Activated CD4-positive, alpha-beta T cell treated with anti-CD3 and anti-CD28 coated beads, Interleukin-2, Interleukin-6, amounts not matched to agents 100 ng/mL and 50 ng/mL, durations not matched to agents 16 hours and 8 hours (primary cell): ENCODE measurements at places on chromosomes 7 and 10.
A peak's percentile ranks its signal among the peaks of the same experiment; 100 is the strongest.

DNA sequence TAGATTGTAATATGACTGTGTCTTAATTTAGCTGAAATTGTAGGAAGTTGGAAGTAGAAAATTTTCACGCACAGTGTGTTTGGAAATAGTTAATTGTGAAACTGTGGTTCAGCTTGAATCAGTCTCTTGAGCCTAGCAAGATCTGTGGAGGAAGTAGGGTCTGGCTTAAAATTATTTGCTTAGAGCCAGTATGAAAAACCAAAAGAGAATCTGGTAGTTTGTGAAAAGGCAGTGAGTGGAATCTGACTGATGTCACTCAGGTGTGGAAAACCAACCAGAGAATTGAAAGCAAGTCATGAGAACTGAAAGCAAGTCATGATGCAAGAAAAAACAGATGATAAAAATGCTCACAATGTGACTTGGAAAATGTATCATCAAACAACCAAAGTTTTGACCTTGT is 11.5 kb downstream of the LIPJ start:
- peak; percentile 2 for DNase-seq

DNA sequence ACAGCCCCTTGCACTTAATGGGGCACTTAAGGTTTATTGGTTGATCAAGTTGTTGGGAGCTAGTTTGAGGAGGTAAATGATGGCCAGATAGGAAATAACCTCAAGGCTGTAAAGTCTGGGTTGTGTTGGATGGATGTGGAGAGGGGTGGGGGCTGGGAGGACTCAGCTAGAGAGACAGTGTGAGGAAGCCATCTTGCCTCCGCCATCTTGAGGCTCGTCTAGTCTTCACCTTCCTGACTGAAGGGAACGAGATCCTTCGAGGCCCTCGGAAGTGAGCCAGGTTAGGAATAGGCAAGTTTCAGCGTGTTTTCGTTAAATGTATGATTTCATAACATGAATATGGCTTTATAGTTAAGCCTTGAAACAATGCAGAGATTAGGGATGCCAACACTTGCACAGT is 5.5 kb downstream of the GALNT17 start:
- no peak for DNase-seq

- DNase-seq, result peak; percentile 49
These were observed 14.7 kb downstream of the CDNF start for GRCh38 chr10:14822879-14823755.

DNA sequence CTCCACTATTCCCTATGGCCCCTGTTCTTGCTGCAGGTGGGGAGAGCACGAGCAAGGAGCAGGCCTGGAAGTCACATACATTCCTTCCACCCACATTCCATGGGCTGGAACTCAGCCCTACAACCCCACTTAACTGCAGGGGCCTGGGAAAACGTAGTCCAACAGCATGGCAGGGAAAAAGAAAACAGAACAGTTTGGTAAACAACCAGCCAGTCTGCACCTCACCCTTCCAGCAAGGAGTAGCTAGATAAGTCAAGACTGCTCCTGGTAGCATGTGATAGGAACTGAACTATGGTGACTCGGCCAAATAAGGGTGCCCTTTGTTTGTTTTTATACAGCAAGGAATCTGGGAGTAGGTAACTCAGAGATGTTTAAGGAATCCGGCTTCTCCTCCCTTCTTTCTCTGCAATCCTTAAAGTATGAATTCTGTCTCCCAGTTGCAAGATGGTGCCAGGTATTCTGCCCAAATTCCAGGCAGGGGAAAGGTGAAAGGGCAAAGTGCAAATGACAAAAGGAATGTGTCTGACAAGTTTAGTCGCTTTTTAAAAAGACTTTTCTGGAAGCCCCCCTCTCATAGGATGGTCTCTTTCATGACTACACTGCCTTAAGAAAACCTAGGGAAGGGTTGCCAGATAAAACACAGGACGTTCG is 311.7 kb upstream of the NEBL start:
- DNase-seq, result no peak

DNA sequence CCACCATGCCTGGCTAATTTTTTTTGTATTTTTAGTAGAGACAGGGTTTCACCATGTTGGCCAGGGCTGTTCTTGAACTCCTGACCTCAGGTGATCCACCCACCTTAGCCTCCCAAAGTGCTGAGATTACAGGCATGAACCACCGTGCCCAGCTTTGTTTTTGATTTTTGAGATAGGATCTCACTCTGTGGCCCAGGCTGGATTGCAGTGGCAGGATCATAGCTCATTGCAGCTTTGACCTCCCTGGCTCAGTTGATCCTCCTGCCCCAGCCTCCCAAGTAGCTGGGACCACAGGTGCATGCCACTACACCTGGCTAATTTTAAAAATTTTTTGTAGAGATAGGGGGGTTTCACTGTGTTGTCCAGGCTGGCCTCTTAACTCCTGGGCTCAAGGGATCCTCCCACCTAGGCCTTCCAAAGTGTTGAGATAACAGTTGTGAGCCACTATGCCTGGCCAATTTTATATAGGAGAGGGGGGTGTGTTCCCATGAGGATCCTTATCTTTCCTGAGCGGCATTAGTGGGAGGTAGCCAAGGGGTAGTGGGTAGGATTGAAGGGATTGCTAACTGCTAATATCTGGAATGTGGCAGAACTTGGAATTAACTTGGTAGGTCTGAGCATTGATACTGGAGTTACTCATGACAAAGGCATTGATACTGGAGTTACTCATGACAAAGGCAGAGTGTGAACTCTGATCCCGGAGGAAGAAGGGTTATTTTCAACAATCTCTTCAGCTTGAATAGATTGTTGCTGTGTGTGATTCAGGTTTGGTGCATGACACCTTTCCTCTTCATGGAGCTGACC is 1.0 kb upstream of the NOLC1 start:
- DNase-seq, result no peak

- no peak for DNase-seq
These were observed 6.8 kb upstream of the KIAA1217 start for GRCh38 chr10:24202181-24202570.

DNA sequence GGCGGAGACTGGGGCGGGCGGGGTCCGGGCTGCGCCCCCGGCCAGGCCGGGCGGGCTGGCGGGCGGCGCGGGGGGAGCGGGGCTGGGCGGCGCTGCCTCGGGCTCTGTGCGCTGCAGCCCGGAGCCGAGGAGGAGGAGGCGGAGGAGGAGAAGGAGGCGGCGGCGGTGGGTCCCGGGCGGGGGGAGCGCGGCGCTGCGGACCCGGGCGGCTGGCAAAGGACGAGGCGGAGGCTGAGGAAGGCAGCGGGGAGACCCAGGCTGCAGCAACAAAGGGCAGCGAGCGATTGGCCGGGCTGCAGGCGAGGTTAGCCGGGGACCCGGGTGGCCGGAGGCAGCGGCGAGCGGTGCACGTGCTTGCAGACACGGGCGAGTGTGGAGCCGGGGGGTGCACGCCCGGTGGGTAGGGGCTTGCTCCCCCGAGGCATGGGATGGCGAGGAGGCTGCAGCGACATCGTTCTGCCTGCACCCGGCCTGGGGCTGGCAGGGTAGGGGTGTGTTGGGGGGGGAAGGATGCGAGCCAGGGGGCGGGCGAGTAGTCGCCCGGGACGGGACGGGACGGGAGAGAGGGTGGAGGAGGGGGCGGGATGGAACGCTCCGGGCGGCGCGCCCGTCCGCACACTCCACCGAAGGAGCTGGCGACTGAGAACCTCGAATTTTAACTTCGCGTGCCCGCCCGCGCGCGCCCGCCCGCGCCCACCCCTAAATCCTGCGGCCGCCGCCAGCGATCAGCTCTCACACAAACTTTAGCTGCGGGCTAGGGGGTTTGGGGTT is 844 bp upstream of the KAT6B start:
- peak; percentile 51 for DNase-seq

DNA sequence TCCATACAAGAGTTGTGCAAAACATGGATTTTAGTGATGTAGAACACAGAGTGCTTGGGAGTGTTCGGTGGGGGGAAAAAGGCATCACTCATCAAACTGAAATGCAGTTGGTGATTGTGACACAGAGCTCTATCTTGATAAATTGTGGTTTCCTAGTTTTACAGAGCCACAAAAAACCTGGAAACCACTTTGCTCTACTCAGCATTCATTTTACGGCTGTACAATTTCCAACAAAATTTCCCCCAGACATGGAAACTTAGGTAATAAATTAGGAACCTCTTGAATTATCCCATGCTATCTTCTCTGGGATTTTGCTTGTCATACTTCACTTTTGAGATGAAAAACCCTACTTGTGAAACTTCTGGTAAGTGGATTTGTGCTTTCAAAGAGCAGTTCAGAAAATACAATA is 614.9 kb upstream of the FZD8 start:
- DNase-seq, result no peak

GRCh38 chr7:150514748-150515222 is at the start of gene GIMAP7:
TSS of gene GIMAP7 (plus strand) at chr7:150514872. CDS start at chr7:150519975, 5,103 bp downstream.
- DNase-seq, result peak; percentile 77

- DNase-seq, result no peak
These were observed 124.6 kb upstream of the NRBF2 start for GRCh38 chr10:63008491-63008890.

GRCh38 chr7:5377816-5378215 is 45.8 kb downstream of the TNRC18 start:
- DNase-seq, result no peak

GRCh38 chr7:116708248-116708647 is 36.3 kb downstream of the MET start:
- DNase-seq, result no peak

DNA sequence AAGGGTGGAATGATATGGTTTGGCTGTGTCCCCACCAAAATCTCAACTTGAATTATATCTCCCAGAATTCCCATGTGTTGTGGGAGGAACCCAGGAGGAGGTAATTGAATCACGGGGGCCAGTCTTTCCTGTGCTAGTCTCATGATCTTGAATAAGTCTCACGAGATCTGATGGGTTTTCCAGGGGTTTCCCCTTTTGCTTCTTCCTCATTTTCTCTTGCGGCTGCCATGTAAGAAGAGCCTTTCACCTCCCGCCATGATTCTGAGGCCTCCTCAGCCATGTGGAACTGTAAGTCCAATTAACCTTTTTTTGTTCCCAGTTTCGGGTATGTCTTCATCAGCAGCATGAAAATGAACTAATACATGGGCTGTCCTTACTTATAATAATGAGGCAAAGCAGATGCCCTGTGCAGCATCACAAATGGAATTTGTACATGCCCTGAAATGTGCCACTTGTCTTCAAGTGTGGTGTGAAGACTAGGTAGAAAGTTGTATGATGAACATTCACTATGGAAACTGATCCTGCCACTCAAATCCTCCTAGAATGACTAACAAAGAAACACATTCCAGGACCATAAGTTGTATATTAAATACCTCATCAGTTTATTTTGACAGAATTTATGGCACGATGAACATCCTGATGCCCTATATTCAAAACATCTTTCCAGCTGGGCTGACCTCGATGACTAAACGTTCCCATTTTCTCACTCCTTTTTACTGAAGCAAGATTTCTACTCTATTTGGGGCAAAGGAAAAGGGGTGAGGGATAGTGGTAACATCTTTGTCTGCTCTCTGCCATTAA is 122.8 kb upstream of the CTTNBP2 start:
- DNase-seq, result no peak

GRCh38 chr10:71776481-71776925 is 3.2 kb upstream of the VSIR start:
- DNase-seq, result no peak

GRCh38 chr7:20964281-20964918 is 177.7 kb upstream of the SP8 start:
- no peak for DNase-seq

DNA sequence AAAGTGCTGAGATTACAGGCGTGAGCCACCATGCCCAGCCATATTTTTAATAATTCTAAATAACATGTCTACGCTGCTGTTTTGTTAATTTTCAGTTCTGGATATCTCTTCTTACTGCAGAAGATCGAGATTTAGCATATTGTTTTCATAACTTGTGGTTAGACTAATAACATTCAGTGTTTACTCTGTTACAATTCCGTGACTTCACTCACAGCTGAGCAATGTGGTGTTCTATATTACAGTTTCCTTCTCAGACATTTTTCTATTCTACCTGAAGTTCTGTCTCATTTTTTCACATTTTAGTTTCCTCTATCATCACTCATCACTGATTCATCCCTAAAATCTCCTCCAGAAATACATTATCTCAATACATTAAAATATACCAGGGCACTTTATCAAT is 10.9 kb downstream of the RNF32 start:
- no peak for DNase-seq

DNA sequence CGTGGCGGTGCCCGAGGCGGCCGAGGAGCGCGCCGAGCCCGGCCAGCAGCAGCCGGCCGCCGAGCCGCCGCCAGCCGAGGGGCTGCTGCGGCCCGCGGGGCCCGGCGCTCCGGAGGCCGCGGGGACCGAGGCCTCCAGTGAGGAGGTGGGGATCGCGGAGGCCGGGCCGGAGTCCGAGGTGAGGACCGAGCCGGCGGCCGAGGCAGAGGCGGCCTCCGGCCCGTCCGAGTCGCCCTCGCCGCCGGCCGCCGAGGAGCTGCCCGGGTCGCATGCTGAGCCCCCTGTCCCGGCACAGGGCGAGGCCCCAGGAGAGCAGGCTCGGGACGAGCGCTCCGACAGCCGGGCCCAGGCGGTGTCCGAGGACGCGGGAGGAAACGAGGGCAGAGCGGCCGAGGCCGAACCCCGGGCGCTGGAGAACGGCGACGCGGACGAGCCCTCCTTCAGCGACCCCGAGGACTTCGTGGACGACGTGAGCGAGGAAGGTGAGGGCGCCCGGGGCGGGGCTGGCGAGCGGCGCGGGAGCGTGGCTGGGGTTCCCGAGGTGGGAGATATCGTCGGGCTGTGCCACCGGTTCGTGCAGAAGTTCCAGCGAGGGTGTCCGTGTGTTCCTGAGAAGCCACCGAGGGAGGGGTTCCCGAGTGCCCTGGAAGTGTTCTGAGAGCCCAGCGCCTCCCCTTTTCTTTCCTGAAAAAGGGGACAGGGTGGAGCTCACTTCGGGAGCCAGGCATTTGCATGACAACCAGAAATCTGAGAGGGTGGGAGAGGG is 495 bp downstream of the EIF3B start:
- peak; percentile 13 for DNase-seq

- DNase-seq, result no peak
These were observed 568.8 kb upstream of the PCDH15 start for GRCh38 chr10:55369670-55370420.
